NCI-H748 treated with DMSO at 0.1 percent for 48 hours (cell line): ENCODE measurements at places on chromosomes 5 and 9.

- DNase-seq = no peak
These were observed 196.6 kb downstream of the PTTG1 start for GRCh38 chr5:160618286-160618685.

GRCh38 chr9:126514037-126514821 lies 99.5 kb upstream of the LMX1B start:
- peak; percentile 13 for DNase-seq

DNA sequence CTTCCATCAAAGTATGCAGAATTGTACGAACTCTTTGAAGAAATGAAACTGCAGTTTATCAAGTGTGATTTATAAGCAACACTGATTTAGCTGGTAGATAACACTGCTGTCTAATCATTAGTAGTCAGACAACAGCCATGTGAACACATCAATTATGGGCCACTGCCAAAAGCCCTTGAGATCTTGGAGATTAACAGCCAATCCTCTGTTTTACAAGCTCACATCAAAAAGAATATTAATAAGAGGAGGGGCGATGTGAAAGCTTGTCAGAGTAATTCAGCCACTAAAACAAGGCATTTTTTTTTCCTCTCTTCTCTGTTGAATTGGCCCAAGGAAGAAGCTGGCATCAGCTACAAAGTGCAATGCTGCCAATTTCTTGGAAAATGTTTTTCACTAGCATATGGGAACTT lies 28.1 kb downstream of the ZNF608 start:
- DNase-seq = peak; percentile 21

GRCh38 chr5:166979307-166979895 lies 1312.0 kb upstream of the WWC1 start:
- DNase-seq = no peak

DNA sequence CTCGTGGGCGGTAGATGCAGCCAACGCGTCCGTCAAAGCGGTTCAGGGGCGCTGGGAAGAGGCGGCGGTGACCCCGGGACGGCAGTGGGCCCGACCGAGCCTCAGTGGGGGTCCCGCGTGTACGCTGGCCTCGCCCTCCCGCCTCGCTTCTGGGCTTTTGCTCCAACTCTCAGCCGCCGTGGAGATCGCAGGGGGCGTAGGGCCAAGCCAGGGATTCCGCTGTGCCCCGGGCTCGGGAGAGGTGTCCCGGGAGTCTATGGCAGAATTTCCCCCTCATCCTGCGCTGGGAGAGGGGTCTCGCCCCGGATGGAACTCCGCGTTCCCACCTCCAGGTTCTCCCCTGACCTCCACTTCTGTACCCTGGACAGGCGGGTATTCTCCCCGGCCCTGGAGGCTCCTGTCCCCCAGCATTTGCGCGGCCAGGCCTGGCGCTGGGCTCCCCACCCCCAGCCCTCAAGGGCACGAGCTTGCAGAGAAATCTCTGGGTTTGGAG lies 131.9 kb downstream of the MRPL36 start:
- no peak for DNase-seq

DNA sequence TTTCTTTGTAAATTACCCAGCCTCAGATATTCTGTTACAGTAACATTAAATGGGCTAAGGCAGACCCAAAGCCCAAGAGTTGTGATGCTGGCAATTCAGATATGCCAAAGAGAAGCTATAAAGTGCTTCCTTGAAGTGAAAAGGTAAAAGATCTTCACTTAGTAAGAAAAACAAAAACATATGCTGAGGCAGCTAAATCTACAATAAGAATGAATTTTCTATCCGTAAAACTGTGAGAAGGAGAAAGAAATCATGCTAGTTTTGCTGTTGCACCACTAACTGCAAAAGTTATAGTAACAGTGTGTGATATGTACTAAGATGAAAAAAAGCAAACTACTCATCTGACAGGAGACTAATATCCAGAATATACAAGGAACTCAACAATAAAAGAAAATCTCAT lies 39.9 kb downstream of the FAM114A2 start:
- DNase-seq = no peak

- peak; percentile 77 for DNase-seq
These were observed 159.4 kb downstream of the MYO10 start for GRCh38 chr5:16776611-16777251.
